ENCODE measurements at places on chromosomes 1 and 21.

- no peak for DNase-seq
- no peaks in the 10 kb centered on the region for H3K27me3 ChIP-seq
- no peaks in the 10 kb centered on the region for H3K36me3 ChIP-seq
- H3K4me1 ChIP-seq: peaks cover 27% of the 10 kb centered on the region
Measured at GRCh38 chr1:210695026-210695425, 366.3 kb downstream of the HHAT start.

GRCh38 chr1:58412071-58412580, 134.4 kb downstream of the OMA1 start:
- DNase-seq: no peak
- no peak overlapping the region for H3K27ac ChIP-seq
- no peaks in the 10 kb centered on the region for H3K27me3 ChIP-seq

GRCh38 chr1:19384113-19384512, 72.0 kb downstream of the SLC66A1 start:
- H3K27me3 ChIP-seq: no peaks in the 10 kb centered on the region
- peaks cover 25% of the 10 kb centered on the region for H3K4me1 ChIP-seq
- H3K4me3 ChIP-seq: no peak overlapping the region
- peak overlapping the region; percentile 49 for H3K27ac ChIP-seq
- peaks cover 12% of the 10 kb centered on the region for H3K36me3 ChIP-seq

DNA sequence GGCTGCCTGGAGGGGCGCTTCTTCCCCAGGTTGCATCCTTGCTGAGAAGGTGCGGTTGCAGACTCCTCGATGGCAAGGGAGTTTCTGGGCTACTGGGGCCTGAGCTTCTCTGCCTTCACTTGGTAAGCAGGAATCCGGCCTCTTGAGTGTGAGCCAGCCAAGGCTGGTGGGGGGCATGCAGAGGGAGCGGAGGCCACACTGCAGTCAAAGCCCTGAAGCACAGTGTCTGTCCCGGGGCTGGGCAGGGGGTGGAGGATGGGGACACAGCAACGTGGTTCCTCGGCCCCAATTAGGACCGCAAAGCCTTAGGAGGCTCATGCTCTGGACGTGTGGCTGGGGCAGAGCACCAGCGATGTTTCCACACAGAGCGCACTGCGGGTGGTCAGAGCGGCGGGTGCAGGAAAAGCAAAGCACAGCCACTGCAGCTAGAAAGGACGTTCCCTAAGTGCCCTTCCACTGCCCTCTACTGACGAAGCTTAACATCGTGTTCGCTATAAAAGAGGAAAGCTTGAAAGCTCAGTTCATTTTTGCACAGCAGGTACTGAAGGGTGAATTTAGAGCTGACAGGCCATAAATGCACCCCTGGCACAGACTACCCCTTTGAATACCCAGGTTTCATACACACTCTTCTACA, 60.7 kb upstream of the COG2 start:
- H3K4me1 ChIP-seq: no peaks in the 10 kb centered on the region
- no peaks in the 10 kb centered on the region for H3K36me3 ChIP-seq
- DNase-seq: no peak
- no peak overlapping the region for H3K4me3 ChIP-seq
- H3K27ac ChIP-seq: no peak overlapping the region
- H3K27me3 ChIP-seq: peaks cover 42% of the 10 kb centered on the region

DNA sequence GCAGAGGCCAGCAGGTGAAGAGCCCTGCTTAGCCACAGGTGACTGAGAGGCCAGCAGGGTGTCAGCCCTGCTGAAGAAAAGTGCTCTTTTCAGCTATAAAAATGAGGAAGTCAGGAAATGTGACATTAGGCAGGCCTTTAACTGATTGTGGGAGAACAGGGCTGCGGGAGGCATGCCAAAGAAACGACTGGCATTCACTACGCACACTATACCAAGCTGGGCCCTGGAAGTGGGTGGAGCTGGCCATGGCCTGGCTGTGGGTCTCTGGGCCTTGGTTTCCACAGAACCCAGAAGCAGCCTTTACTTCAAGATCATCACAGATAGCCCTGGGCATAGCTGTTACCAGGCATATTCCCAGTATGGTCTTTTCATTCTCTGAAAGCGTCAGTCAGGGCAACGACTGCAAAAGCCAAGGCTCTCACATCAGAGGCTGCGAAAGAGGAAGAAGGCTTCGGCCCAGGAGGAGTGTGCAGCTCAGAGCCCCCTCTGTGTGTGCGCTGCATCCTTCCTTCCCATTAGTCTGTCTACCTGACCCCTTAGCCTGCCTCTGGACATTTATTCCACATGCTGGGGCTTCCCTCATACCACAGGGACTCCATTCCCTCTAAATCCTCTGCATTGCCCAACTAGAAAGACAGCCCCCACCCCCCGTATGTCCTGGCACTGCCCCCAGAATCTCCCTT, 14.3 kb downstream of the SLC2A1 start:
- no peak for DNase-seq
- no peak overlapping the region for H3K4me3 ChIP-seq
- H3K36me3 ChIP-seq: peaks cover 43% of the 10 kb centered on the region
- H3K27me3 ChIP-seq: no peaks in the 10 kb centered on the region
- H3K27ac ChIP-seq: peak overlapping the region; percentile 58

DNA sequence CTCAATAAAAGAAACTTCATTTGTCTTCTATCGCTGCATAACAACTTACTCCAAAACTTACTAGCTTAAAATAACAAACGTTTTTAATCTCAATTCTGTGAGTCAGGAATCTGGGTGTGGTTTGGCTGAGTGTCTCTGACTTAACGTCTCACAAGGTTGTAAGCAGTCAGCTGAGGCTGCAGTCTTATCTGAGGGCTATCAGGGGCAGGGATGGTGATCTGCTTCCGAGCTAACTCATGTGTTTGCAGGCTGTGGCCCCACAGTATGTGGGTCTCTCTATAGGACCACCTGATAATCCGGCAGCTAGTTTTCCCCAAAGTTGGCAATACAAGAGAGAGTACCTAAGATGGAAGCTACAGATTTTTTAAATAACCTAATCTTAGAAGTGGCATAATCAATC, 234.2 kb upstream of the FGGY start:
- DNase-seq: no peak
- H3K27me3 ChIP-seq: no peaks in the 10 kb centered on the region
- no peak overlapping the region for H3K4me3 ChIP-seq
- H3K4me1 ChIP-seq: peaks cover 31% of the 10 kb centered on the region

- no peak for DNase-seq
- H3K27ac ChIP-seq: no peak overlapping the region
- no peak overlapping the region for H3K4me3 ChIP-seq
- peaks cover 16% of the 10 kb centered on the region for H3K36me3 ChIP-seq
Measured at GRCh38 chr1:230681599-230681998, 32.3 kb downstream of the AGT start.

GRCh38 chr1:79089946-79090345, 83.4 kb upstream of the ADGRL4 start:
- no peaks in the 10 kb centered on the region for H3K36me3 ChIP-seq
- no peak overlapping the region for H3K4me3 ChIP-seq

DNA sequence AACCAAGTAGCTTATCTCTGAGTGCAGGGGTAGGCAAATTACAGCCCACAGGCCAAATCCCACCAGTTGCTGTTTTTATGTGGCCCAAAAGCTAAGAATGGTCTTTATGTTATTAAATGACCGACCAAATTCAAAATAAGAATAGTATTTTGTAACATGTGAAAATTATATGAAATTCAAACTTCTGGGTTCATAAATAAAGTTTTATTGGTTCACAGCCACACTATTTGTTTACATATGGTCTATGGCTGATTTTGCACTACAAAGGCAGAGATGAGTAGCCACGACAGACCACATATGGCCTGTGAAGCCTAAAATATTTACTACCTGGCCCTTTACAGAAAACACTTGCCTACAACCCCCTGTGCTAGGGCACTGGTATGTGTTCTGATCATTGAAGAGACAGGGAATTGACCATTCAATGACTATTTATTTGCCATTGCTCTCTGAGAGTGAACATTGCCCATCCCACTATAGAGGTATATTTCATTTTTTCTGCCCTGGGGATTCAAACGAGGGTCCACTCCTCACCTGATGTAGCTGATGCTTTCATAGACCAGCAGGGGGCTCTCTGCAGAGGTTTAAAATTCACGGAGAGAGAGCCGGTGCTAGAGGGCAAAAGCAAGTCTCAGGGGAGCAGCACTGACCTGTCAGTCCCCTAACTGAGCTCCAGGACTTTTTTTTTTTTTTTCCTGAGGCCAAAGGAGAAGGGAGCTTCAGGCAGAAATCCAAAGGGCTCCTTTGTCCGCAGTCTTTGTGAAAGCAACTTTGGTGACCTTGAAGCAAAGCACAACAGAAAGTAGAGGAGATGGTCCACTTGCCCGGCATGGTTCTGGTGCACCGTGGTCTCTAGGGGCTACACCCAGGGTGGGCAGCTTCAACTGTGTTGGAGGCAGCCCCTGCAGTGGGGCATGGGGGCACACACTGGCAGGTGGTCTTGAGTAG, 7.3 kb upstream of the GNL2 start:
- H3K36me3 ChIP-seq: no peaks in the 10 kb centered on the region
- H3K4me3 ChIP-seq: no peak overlapping the region
- no peak overlapping the region for H3K27ac ChIP-seq
- H3K4me1 ChIP-seq: peaks cover 5% of the 10 kb centered on the region
- no peak for DNase-seq

DNA sequence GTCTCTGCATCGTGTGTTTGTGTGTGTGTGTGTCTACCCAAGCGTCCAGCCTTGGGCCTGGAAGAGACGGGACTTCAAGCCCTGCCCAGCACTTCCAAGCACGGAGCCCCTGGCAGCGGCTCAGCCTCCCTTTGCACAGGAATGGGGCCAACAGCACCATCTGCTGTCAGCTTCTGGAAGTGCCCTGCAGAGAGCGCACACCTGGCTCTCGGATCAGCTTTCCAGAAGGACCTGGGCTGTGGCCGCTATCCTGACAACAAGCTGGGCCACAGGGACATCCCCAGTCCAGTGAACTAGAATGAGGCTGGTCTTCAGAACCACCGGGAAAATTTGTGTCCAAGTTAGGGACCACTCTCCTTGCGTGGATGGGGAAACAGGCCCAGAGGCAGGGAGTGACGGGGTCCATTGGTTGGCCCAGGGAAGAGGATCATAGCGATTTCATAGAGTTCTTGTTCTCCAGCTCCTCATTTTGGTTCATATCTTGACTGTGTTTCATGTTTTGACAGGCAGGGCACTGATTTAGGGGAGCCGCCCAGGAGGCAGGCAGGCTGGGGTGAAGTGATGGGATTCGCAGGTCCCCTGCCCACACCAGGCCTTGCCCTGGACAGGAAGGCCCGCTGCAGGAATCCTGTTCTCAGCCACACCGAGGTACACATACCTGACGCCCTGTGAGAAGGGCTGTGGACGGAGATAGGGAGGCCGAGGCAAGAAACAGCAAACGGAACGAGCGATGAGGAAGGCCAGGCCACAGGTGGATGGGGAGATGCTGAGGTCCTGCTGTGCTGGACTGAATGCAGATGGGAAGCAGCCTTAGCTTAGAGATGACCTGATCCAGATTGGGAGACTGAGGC, 38.4 kb downstream of the TAS1R2 start:
- H3K36me3 ChIP-seq: no peaks in the 10 kb centered on the region
- H3K27me3 ChIP-seq: peaks cover 38% of the 10 kb centered on the region
- no peak overlapping the region for H3K4me3 ChIP-seq
- no peak overlapping the region for H3K27ac ChIP-seq

GRCh38 chr1:170874671-170875070, 60.7 kb upstream of the MROH9 start:
- peaks cover 2% of the 10 kb centered on the region for H3K36me3 ChIP-seq
- H3K27me3 ChIP-seq: peaks cover 6% of the 10 kb centered on the region
- no peaks in the 10 kb centered on the region for H3K4me1 ChIP-seq
- no peak overlapping the region for H3K4me3 ChIP-seq
- no peak overlapping the region for H3K27ac ChIP-seq

DNA sequence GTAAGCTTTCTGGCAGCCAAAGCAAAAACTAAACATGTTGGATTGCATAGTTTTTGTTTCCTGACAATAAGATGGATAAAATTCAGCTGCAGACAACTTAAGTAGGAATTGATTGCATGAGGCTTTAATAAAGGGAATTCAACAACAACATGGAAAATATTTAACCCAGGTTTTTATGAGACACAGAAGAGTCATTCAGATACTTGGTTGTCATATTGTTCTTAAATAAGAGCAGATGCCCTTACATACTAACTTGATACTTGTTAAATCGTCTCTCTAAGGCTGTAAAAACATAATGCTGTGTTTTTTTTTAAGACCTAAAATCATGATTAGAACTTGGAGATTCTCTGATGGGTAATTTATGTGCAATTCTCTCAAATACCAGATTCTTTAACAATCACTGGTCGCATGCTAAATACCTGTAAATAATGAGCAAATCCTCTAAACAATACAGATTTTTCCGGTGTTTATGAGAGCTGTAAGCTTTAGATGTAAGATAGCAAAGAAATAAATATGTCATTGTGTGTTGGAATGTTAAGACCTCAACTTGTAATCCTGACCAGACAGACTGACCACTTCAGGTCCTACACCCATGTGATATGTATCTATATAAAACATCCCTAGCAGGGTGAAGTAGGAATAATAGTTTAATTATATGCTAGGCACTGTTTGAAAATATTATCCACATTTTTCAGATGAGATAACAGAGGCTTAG, 37.8 kb upstream of the CD34 start:
- DNase-seq: no peak
- H3K4me3 ChIP-seq: no peak overlapping the region
- H3K27ac ChIP-seq: no peak overlapping the region
- H3K27me3 ChIP-seq: peaks cover 5% of the 10 kb centered on the region
- H3K4me1 ChIP-seq: no peaks in the 10 kb centered on the region

Measured in activated naive CD8-positive, alpha-beta T cell treated with anti-CD3 and anti-CD28 coated beads for 36 hours (primary cell).